ENCODE measurements at places on chromosomes 16 and 17.

- no peak for DNase-seq
Observed at GRCh38 chr17:31787857-31788570, 71.0 kb downstream of the COPRS start.

- no peak for DNase-seq
Observed at GRCh38 chr17:31517524-31517923, 126.0 kb downstream of the RAB11FIP4 start.

DNA sequence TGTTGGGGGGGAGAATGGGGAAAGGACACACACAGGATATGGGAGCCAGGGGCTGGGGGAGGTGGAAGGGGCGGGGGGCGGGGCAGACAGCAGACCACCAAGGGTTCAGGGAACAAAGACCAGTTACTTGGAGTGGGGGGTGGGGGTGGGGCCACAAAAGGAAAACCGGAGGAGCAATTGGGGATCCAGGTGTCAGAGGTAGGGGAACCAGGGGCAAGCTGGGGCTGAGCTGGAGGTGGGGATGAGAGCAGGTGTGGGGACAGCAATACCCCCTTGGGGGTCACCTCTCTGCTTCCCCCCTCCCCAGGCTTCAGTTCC, 1.4 kb upstream of the ORAI3 start:
- DNase-seq, result no peak

GRCh38 chr17:1179112-1179817, 516 bp downstream of the ABR start:
- DNase-seq, result no peak

DNA sequence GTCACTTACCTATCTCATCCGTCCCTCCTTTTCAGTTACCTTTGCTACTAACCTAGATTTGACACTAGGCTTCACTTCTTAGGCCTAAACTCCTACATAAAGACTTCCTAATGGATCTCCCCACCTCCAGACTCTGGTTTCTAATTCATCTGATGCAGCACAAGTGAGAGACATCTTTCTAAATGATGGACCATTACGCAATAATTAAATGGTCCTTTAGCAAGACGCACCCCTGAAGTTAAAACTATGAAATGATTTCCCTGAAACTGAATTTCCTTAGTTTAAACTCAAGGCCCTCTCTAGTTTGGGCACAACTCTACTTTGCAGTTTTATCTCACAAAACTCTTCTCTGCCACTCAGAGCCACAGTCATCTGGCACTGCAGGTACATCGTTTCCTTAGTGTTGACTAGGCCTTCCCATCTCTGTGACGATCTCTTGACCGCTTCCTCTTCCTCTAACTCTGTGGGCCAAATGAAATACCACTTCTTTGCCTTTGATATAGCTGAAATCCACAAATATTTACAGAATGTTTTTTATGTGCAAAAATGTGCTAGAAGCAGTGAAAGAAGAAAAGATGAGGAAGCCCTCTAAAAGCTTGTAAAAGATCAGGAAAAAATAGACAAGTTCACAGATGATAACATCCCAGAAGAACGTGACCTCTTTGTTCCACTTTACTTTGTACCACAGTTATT, 3.3 kb downstream of the SYNRG start:
- peak; percentile 5 for DNase-seq

DNA sequence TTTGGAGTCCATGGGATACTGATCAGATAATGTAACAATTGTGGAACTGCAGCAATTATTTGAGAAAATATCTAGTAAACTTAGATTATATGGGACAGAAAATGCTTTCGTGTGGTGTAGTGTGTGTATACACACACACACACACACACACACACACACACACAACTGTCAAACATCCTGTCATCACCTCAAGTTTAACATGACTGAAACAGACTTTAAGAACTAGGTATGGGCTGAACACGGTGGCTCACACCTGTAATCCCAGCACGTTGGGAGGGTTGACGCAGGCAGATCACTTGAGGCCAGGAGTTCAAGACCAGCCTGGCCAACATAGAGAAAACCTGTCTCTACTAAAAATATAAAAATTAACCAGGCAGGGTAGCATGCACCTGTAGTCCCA, 544 bp upstream of the EVI2A start:
- DNase-seq, result no peak

DNA sequence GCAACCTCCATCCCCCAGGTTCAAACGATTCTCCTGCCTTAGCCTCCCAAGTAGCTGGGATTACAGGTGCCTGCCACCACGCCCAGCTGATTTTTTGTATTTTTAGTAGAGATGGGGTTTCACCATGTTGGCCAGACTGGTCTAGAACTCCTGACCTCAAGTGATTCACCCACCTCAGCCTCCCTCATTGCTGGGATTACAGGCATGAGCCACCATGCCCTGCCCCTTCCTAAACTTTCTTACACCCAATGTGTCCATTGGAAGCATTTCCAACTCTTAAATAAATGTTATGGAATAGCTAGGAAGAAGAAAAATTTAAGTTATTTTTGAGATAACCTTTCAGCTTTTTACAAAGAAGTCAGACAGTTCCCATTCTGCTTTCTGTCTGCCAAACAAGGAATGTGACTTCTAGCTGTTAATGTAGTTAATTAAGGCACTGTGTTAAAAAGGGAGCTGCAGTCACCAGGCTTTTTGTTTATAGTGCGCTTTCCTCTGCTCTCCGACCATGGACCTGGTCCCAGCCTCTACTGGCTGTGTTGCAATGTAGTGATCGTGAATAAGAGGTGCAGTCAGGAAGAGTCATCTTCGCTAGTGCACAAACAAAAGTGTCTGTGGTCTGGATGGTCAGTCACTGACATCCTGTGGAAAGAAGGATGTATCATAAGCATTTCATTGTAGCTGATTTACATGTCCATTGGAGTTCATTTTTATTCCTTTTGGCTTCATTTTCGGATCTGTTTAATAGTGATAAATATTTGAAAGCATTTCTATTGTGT, 39.7 kb downstream of the USP10 start:
- DNase-seq, result no peak

DNA sequence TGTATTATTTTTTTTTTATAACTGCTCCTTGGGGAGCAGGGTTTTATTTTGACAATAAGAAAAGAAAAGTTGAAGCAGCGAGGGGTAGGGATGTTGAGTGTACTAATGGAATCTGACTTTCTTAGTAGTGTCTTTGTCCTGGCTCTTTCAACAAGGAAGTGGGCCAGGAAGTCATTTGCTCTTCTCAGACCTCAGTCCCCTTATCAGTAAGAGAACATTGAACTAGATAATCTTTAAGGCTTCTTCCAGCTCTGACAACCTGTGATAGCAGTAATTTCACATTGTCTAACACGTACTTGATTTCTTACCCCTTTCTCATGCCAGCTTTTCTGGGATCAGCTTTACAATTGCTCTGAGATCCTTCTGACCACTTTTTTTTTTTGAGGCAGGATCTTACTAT, 8.3 kb downstream of the LIG3 start:
- DNase-seq, result peak; percentile 66

GRCh38 chr17:10170233-10170632, 28.2 kb downstream of the GAS7 start:
- no peak for DNase-seq

- DNase-seq, result no peak
Observed at GRCh38 chr17:69995476-69995875, 79.5 kb upstream of the KCNJ16 start.

GRCh38 chr16:1902547-1903219, 15.5 kb downstream of the HS3ST6 start:
- DNase-seq, result no peak

Measured in CMK (cell line).